ENCODE measurements at places on chromosomes 1 and 21. TPM values are rescaled to one million over a fixed set of nuclear protein-coding genes. Genes with fewer than 3 reads are reported as not detected.
A peak's percentile ranks its signal among the peaks of the same experiment; 100 is the strongest.

DNA sequence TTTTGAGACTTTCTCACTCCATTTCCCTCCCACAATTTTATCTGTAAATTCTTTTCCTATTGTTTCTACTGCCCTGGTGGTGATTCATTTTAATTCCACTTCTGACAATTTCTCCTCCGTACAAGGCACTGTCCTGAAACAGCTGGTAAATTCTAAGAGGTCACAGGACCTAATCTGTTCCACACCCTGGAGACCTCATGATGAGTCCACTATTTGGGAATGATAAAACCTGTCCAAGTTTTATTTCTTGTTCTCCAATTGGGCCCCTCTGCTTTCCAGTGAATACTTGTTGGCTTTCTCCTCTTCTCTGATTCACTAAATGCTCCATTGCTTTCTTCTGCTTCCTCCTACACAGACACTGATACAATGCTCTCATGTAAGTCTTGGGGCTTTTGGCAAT is 343.1 kb upstream of the DUSP10 start:
- no peak for DNase-seq

DNA sequence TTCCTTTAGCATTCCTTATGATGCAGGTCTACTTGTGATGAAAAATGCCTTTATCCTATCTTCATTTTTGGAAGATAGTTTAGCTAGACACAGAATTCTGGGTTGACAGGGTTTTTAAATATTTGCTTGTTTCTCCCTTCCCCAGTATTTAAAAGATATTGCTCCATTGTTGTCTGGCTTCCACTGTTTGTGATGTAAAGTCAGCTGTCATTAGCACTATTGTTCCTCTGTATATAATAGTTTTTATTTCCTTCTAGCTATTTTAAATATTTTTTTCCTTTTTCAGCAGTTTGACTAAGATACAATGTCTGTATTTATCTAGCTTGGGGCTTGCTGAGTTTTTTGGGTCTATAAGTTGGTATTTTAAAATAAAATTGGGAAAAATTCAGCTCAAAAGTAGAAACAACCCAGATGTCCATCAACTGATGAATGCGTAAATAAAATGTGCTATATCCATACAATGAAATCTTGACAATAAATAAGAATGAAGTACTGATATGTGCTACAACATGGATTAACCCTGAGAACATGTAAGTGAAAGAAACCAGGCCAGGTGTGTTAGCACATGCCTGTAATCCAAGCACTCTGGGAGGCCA is 11.2 kb downstream of the IFT25 start:
- DNase-seq, result no peak

- no peak for DNase-seq
These were observed 81.3 kb upstream of the DUSP10 start for GRCh38 chr1:221823149-221823548.

DNA sequence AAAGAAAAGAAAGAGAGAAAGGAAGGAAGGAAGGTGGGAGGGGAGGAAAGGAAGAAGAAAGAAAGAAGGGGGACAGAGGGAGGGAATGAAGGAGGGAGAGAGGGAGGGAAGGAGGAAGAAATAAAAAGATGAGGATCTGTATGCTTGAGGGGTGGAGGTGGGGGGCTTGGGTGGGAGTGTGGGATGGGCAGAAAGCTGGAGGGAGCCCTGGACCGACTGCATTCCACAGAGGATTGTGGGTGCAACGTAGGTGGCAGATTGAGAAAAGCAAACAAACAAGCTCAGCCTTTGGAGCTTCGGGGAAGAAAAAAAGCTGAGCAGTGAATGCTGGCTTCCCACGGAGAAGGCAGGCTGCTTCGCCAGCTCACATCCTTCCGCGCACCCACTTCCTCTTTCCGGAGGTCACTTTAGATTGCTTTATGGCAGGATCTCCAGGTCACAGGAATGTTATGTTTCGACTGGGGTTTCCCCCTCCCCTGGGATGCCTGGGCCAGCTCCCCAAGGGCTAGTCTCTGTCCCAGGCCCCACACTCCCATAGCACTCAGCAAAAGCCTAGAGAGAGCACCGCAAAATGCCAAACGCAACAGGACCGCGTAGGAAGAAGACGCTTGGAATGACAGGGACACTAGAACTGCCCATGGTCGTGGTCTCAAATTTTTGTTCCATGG is 20.7 kb upstream of the LGALS8 start:
- DNase-seq, result peak; percentile 47

- DNase-seq, result no peak
These were observed 6.3 kb downstream of the PFDN2 start for GRCh38 chr1:161111527-161111926.

- DNase-seq, result peak; percentile 48
These were observed 32.1 kb upstream of the EPHX4 start for GRCh38 chr1:91997607-91998195.

DNA sequence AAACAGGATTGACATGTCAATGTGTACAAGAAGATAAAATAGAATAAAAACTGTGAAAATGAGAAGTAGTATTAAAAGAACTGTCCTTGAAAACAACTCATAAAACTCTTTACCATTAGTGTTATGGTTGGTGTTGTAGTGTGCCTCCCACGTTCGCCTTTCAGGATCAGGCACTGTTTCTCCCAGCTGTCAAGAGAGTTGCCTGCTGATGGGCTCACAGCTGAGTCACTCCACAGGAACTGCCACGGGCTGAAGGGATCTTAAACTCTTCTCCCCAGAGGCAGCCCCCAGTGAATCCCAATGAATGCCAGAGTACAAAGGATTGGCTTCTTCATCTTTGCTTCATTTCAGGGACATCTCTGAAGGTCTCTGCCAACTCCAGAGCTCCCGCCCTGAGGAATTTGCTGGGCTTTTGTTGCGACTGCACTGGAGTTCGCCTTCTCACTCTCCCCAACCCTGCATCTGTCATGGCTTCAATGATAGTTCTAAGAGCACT is 119.6 kb downstream of the ADGRL2 start:
- DNase-seq, result no peak

- peak; percentile 69 for DNase-seq
These were observed 98.4 kb downstream of the EBNA1BP2 start for GRCh38 chr1:43073490-43074230.

DNA sequence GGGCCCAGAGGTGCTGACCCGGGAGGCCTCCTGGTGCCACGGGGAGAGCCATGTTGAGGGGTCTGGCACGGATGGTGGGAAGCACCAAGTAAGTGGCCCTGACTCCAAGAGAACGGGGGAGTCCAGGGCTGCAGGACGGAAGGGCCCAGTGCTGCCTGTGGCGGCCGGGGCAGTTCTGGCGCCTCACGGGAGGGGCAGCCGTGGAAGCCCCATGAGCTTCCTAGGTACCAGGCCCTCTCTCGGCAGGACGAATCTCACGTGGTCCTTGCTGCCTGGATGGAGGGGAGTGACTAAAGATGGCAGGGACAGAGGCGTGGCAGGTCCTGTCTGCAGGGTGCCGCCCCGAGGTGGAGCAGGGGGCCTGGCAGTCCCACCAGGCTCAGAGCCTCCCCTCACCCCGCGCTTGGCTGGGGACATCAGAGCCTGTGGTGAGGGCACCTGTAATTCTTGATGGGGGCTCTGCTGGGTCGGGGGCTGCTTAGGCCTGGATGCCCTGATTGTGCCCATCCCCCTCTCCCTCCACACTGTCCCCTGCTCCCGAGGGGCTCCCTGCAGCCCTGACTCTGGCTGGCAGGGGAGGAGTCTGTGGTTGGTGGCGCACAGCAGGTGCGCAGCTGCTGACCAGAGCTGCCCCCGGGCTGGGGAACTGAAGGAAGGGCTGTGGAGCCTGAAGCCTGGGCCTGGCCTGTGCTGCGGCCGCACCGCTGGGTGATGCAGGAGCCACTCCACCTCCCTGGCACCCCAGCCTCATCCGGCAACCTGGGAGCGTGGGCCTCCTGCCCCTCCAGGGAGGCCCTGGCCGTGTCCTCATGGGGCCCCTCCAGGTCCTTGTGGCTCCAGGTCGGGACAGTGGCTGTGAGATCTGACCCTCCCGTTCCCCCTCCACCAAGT is 31.4 kb downstream of the POFUT2 start:
- no peak for DNase-seq

- no peak for DNase-seq
These were observed 4.4 kb downstream of the TMEM200B start for GRCh38 chr1:29119121-29119929.

DNA sequence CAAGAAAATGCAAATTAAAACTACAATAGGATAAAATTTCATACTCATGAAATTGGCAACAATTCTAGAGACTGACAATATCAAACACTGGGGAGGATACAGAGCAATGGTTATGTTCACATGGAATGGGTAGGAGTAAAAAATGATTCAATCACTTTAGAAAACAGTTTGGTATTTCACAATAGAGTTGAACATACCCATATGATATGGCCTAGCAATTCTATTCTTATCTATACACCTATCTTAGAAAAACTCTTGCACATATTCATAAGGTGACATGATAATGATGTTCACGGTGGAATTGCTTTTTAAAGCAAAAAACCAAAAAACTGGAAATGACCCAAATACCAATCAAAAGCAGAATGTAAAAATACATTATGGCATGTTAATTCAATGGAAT is 28.7 kb downstream of the PHC2 start:
- no peak for DNase-seq

GRCh38 chr1:218694636-218695035 is 349.5 kb downstream of the TGFB2 start:
- no peak for DNase-seq

GRCh38 chr21:24693779-24694178 is 913.5 kb downstream of the MRPL39 start:
- DNase-seq, result no peak

DNA sequence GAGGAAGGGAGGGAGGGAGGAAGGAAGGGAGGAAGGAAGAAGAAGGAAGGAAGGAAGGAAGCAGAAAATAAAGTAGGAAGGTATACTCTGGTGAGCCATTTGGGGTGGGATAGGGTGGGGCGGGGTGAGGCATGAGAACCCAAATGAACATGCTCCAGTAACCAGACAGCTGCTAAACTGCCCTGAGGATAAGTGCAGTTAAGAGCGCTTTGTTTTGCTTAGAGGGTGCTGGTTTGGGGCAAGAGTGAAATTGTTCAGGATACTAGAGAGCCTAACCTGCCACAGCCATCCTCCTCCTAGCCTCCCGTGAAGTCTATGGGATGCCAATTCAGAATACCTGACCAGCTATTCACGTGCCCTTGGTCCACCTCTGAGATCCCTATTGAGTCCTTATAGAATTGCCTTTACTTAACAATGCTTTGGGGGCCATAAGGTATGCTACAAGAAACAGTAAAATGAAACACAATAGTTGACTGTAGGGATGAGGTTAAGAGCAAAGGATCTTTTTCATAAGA is 59.0 kb upstream of the ATF3 start:
- no peak for DNase-seq

GRCh38 chr1:30735124-30735523 is 11.7 kb upstream of the MATN1 start:
- no peak for DNase-seq

DNA sequence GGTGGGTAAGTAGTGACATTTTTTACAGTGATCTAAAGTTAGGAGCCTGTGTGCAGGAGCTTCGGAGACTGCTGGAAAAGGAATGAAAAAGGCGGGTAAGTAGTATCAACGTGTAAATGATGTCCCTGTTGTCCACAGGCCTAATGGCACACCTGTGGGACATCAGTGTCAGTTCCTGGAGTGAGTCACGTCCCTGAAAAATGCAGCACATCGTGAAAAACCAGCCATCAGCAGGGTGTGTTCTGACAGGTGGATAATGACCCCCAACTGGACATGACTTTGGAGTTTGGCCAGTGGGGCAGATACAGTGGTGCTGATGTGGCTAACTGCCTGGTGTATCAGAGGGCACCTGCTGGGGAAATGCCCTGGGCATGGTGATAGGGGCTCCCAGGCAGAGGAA is 12.0 kb upstream of the PRDM15 start:
- no peak for DNase-seq

GRCh38 chr1:223842784-223843183 is 3.0 kb downstream of the TP53BP2 start:
- DNase-seq, result no peak

DNA sequence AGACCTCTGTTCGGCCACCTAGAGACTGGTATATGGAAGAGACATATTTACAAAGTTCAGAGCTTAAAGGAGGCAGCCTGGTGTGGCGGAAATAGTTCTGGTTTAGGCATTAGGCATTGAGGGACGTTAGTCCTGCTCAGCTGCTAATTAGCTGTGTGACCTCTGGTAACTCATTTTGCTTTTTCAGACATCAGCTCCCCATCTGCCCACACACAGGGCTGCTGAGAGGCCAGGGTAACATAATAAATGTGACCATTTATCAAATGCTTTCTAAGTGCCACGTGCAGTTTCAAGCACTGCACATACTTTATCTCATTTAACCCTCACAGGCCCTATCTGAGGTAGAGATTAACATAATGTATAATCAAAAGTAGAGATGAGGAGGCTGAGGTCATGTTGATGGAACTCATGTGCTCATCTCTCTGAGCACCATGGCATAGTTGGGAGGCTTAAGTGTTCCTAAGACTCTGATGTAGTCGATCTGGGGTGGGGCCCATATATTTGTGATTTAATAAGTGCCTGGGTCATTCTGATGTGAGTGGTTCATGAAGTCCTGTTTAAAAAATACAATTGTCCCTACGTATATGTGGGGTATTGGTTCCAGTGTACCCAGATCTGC is 267.2 kb upstream of the PLXNA2 start:
- no peak for DNase-seq

DNA sequence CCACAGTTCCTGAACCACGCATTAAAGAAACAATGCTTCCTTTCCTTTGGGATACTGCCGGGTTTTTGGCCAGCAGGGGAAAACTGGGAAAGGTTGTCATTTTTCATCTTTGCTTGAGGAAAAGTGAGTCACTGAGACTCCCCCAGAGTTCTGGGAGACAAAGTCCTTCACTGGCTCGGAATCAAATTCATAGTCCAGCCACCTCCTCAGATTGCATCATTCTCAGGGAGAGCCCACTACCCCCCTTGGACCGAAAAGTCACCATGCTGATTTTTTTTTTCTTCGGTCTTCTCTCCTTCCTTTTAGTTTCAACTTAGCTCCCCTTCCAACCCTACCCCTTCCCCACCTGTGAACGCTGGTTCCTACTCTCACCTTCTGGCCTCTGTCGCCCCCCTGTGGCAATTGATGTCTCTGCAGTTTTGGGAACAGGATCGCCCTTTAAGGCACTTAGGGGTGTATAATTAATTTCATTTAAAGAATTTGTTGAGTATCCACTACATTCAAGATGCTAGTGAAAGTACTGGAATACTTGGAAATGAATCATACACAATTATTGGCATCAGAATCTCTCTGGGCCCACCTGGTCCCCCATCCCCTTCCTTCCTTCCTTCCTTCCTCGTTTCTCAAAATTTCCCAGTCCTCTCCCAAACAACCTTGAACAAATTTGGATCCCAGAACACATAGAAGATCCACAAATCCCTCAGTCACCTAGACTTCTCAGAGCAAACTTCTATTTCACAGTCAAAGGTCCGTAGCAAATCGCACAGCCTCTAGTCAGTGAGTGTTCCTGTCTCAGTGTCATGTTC is 6.9 kb downstream of the ACKR1 start:
- DNase-seq, result no peak

- DNase-seq, result peak; percentile 25
These were observed 60.0 kb upstream of the HMCN1 start for GRCh38 chr1:185674201-185674600.

- DNase-seq, result peak; percentile 90
These were observed 277.0 kb upstream of the BRINP3 start for GRCh38 chr1:190754666-190755065.

GRCh38 chr1:14071581-14071980 is 371.6 kb downstream of the PRDM2 start:
- DNase-seq, result no peak

- DNase-seq, result no peak
These were observed 76.8 kb upstream of the ANGPTL1 start for GRCh38 chr1:178947677-178947981.

Gene CLEC20A
- polyA plus RNA-seq, result 0.18 TPM

Gene PIGR
- polyA plus RNA-seq, result 0.09 TPM

Gene IQGAP3
- 11.4 TPM for polyA plus RNA-seq

Gene FYB2
- 0.32 TPM for polyA plus RNA-seq

Gene GPR61
- polyA plus RNA-seq, result 0.58 TPM

Gene AADACL3
- not detected for polyA plus RNA-seq

Gene ATP1A4
- 0.22 TPM for polyA plus RNA-seq

Gene HES5
- polyA plus RNA-seq, result 0.43 TPM

Gene CASQ1
- polyA plus RNA-seq, result 0.31 TPM
